Stimulated activated CD4-positive, alpha-beta T cell treated with anti-CD3 and anti-CD28 coated beads, Interleukin-15, amount 100 ng/mL, for 1 hour (primary cell): ENCODE measurements at places on chromosomes 4 and X.

DNA sequence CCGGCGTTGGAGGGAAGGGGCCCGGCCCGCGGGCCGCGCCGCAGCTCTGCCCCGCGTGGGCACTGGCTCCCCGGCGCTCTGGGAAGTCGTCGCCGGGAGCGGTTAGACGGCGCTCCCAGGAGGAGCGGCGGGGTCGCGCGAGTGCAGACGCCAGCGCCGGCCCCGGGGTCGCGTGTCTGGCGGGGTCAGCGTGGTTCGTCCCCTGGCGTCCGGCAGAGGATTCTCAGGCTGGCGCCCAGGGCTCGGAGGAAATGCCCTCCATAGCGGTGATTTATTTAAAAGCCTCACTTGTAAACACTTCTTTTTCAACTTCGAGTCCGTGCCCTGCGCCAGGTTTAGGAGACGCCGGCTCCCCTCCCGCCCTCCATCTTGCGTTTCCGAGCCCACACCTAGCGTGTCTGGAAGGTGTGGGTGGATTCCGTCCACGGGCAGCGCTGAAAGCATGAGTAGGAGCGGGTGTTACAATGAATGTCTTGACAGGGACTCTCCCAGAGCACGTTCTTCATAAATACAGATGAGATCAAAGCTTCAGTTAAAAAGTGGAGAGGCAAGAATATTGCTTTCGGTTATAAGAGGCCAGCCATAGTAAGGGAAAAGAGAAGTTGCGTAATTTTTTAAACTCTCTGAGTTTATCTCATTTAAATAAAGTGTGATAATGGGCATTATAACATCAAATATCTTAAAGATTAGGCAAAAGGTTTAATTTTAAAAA is 692 bp downstream of the FAM241A start:
- DNase-seq, result peak; percentile 28

GRCh38 chr4:102308032-102308799 is 37.1 kb downstream of the SLC39A8 start:
- no peak for DNase-seq

DNA sequence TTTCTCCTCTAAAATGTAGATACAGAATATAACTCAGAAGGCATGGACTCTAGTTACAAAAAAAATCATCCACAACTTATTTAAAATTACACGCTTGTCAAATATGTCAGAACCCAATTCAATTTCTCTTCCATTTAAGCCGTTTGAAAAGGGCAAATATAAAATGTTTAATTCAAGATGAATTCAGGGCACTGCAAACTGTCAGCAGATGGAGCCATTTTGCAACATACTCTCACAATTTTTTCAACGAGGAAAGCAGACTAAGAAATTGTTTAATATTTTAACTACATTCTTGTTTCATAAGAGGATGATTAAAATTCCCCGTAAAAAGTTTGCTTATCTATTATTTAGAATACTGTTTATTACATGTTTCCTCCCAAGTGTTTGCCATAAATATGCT is 321.3 kb upstream of the CPXCR1 start:
- no peak for DNase-seq

GRCh38 chrX:68895341-68895755 is 66.5 kb downstream of the EFNB1 start:
- DNase-seq, result no peak
